Stimulated activated CD4-positive, alpha-beta T cell treated with anti-CD3 and anti-CD28 coated beads, Interleukin-1b, Interleukin-23, amount 100 ng/mL, for 1 hour (primary cell): ENCODE measurements at places on chromosomes 2 and 18.
A peak's percentile ranks its signal among the peaks of the same experiment; 100 is the strongest.

DNA sequence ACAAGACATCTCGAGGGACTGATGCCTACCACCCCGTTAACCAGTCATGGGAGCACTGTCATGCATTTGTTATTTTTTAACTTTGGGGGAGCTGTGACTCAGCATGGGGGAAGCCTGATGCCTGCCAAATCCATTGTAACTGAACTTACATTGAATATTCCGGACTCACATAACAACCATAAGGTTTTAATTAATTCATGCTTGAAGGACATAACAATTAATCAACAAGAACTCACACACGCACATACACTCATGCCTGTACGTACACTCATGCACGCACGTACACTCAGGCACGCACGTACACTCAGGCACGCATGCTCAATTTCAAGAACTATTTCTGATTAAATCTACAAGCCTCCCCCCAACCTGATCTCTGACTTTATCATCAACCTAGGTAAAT is 1639.1 kb downstream of the SUCLG1 start:
- no peak for DNase-seq

- DNase-seq, result no peak
Measured at GRCh38 chr2:232744963-232745362, 31.4 kb downstream of the KCNJ13 start.

DNA sequence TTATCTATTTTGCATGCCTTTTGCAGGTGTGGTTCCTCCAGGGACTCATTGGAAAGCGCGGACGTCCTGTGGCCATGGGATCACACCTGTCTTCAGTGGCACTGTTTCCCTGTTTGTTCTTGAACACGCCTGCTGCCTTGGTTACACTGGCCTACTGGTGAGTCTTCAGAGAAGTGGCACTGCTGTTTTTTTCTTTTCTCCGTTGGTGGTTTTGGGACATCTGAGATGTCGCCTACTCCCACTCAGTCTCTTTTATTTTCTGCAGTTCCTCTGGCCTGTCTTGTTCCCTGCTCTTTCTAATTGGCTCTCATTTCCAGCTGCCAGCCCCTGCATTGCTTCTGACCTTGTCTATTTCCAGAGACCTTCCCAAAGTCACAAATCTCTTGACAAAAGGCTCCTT is 35.7 kb upstream of the POU3F3 start:
- DNase-seq, result no peak

- DNase-seq, result no peak
Measured at GRCh38 chr18:22558945-22559385, 141.2 kb upstream of the CTAGE1 start.

- no peak for DNase-seq
Measured at GRCh38 chr2:86785456-86785855, 5.3 kb downstream of the CD8A start.

DNA sequence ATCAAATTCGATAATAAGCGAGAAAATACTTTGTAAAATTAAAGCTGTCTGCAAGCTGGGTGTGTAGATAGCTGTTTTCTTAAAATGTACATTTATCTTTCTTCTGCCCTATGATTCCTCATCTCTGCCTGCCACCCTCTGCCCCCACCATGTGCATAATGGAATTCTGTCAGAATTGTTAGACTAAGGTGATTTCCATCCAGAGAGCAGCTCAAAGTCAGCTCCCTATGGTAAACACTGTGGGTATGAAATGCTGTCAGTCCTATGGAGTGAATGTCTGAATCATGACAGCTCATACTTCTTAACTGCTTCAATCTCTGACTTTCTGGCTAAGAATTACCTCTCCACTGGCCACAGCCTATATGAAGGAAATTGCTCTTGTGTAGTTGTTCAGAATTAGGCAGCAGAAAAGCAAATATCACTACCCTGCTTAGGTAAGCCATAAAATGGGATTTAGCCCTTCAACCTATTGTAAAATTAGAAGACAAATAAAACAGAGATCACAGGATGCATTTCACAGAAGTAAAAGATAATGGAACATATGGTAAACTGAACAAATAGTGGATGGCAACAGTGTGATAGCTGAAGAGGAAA is 137.7 kb downstream of the CD8B2 start:
- DNase-seq, result no peak

- DNase-seq, result no peak
Measured at GRCh38 chr2:119230219-119231185, 6.9 kb downstream of the STEAP3 start.

DNA sequence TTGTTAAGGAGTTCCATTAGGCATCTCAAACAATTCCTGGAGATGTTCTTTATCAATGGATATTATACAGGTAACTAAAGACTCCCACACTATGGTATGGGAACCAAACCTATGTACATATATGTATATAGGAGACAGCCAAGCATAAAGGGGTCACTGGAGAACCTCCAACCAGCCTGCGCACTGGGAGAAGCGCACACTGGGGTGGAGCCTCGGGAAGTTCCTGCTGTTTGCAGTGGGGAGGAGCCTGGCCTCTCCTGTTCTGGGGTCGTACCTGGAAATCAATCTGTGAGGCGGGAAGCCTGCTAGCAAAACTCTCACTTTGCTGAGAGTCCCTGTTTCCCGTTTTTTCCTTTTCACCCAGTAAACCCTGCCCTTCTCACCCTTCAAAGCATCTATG is 83.1 kb upstream of the CREB1 start:
- DNase-seq, result no peak

- peak; percentile 54 for DNase-seq
Measured at GRCh38 chr18:63317982-63318888, 1.3 kb downstream of the BCL2 start.

DNA sequence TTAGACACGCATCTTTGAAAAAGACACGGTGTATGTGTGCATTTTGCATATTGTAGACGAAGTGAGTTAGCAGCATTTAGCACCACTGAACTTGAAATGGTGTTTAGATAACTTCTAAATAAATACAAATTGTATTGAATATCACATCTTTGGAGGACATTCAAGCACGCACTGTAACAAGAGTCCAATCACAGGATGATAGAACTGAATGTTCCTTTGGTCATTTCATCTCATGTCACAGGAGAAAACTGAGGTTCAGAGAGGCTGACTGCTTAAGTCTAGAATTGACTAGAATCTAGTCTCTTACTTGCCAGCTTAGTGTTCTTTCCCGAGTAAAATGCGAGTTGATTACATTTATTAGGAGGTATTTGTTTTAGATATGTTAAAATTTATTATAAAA is 119.2 kb upstream of the CCDC195 start:
- no peak for DNase-seq

GRCh38 chr2:126510356-126510755 is 145.6 kb upstream of the GYPC start:
- DNase-seq, result no peak

DNA sequence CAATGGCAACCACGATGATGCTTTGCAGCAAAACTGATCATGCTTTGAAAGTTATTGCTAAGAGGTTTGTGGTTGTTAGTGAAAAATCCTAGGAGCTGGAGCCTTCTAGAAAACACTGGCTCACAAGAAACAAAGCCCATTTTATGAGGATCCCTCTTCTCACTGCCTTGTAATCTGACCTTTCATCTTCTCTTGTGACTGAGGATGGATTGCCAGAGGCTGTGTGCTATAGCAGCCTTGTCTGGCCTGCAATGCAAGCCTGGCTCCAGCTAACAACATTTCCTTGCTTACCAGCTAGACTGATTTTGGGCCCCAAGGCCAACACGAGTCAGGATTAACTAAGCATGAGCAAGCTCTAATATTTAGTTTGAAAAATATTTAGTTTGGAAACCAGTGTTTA is 13.1 kb downstream of the PIEZO2 start:
- DNase-seq, result no peak

GRCh38 chr2:217714287-217714751 is 288.5 kb downstream of the TNS1 start:
- DNase-seq, result no peak

DNA sequence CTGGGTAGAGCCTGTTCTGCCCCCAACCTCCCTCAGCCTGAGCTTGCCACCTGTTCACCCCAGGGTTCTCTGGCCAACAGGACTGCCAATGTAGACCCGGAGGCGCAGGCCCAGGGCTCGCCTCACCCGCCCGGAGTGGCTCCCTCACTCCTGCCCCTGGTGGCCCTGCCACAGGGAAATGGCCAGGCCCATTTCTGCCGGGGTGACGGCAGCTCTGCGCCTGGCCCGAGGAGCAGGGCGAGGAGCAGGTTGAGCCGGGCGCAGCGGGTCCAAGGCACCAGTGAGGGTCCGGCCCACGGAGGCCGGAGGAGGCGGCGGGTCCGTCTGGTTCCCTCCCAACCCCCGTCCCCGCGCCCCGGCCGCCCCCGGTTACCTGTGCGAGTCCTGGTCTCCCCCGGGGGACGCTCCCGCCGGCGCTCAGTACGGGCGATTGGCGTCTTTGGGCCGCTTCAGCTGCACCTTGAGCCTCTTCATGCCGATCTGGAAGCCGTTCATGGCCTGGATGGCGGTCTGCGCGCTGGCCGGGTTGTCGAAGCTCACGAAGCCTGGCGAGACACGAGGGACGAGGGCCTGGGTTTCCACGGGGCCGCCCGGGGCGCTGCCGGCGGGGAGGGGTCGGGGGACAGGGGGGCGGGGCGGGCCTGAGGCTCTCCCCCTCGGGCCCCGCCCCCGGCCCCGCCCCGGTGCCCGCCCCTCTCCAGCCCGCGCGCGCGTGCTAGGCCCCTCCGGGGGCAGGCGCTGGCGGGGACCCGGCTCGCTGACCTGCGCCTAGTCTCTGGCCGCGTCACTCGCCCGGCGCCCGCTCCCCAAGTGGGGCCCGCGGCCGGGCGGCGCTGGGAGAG is 312.0 kb downstream of the CELF4 start:
- no peak for DNase-seq

- no peak for DNase-seq
Measured at GRCh38 chr2:7919510-7919909, 762.3 kb upstream of the ID2 start.

GRCh38 chr2:2788076-2788475 is 457.0 kb upstream of the MYT1L start:
- DNase-seq, result no peak

DNA sequence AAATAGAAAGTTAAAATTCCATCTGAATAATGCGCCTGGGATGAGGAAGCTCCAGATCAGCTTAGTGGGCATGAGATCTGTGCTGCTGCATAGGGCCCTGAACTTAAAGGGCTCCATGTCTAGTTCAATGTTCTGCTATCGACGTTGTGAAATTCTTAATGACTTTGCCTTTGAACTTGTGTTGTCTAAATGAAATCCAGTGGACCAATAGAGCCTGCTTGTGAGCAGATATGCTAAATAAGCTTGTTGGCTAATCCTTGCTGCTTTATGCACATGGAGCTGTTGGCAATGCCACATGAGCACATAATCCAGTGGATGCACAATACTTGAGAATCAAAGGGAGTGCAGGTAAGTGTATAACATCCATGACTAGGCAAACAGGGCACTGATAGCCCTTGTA is 228.6 kb downstream of the TNS1 start:
- DNase-seq, result no peak

- DNase-seq, result no peak
Measured at GRCh38 chr2:46435796-46436360, 43.5 kb upstream of the TMEM247 start.

- DNase-seq, result no peak
Measured at GRCh38 chr2:66301022-66301766, 133.7 kb upstream of the MEIS1 start.

DNA sequence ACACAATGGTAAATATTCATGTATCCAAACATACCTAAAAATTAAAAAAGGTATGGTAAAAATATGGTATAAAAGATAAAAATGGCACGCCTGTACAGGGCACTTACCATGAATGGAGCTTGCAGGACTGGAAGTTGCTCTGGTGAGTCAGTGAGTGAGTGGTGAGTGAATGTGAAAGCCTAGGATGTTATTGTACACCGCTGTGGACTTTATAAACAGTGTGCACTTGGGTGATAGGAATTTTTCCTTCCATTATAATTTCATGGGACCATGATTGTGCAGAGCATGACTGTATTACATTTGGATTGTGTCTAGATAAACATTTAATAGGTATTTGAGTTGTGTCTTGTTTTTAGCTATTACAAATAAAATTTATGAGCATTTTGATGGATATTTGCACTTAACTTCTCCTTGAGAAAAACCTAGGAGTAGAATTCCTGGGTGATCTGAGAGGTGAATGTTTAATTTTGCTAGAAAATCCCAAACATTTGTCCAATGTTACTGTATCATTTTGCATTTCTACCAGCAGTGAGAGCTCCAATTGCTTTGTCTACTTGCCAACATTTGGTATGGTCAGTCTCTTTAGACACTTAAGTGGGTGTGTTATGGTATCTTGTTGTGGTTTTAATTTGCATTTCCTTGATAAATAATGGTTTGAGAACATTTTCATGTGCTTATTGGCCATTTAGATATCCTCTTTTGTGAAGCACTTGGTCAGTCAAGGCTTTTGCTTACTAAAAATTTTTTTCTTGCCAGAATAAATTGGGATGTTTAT is 81.7 kb downstream of the BCL2L11 start:
- DNase-seq, result no peak

GRCh38 chr2:135851858-135852257 is 14.9 kb upstream of the LCT start:
- no peak for DNase-seq

DNA sequence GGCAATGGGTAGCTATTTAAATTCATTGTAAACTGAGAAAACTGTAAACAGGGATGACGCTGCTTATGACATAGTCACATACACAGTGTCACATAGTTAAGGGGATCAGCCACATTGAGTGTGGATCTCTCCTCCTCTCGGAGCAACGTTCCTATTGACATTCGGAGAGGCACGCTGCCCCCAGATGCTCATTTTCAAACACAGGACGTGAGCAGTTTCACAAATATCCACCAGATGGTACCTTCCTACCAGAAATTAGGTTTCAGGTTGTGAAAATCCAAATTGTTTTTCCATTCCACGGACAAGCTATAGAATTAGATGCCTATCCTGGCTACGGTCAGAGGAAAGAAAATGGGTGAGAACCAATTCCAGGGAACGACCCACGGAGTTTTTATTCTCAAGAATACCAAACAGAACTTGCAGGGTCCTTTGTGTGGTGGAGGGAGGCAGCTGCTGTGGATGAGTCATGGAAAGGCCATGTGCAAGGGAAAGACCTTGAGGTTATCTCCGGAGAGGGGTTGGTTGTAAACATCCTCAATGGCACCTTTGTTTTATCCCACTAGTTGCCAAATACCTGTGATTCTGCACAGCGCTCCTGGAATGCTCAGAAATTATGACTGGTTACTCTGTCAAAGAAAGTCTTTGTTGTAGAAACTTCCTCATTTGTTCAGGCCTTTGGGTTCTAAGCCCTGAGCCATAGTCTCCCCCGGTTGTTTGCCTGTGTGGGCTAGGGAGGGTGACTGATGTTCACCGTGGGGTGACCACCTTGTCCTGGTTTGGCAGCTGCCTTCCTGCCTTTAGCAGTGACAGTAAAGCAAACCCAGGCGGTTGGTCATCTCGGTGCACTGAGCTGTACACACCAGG is 88.0 kb downstream of the ACTR3 start:
- no peak for DNase-seq

- DNase-seq, result no peak
Measured at GRCh38 chr2:139123795-139124194, 343.6 kb upstream of the NXPH2 start.

GRCh38 chr2:59440491-59440890 is 1113.0 kb downstream of the BCL11A start:
- no peak for DNase-seq
